Stimulated activated CD4-positive, alpha-beta T cell treated with anti-CD3 and anti-CD28 coated beads, Interleukin-2, amount 100 ng/mL, for 48 hours (primary cell): ENCODE measurements at places on chromosomes 12 and 14.

- no peak for DNase-seq
Observed at GRCh38 chr12:131072451-131073230, 118.9 kb downstream of the ADGRD1 start.

DNA sequence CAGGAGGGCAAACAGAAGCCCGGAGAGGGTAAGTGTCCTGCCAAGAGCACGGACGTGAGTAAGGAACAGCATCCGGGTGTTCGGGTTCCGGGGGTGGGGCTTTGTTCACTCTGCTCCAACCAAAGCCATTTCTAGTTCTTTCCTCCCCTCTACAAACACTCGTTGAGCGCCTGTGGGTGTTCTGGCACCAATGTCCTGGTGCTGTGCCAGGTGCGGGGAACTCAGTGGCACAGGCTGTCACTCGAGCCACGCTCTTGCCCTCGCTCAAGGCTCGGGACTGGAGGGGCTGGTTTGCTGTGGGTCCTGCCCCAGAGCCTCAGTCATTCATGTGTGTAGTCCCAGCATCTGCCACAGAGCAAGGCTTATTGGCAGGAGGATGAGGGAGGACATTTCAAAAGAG is 157.5 kb downstream of the CALM1 start:
- DNase-seq, result no peak

GRCh38 chr14:89540830-89541470 is 123.9 kb upstream of the FOXN3 start:
- no peak for DNase-seq

DNA sequence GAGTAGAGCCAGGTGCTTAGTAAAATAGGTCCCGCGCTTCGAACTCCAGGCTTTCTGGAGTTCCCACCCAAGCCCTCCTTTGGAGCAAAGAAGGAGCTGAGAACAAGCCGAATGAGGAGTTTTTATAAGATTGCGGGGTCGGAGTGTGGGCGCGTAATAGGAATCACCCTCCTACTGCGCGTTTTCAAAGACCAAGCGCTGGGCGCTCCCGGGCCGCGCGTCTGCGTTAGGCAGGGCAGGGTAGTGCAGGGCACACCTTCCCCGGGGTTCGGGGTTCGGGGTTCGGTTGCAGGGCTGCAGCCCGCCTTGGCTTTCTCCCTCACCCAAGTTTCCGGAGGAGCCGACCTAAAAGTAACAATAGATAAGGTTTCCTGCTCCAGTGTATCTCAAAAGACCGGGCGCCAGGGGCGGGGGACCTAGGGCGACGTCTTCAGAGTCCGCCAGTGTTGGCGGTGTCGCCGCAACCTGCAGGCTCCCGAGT is 3.6 kb downstream of the SSTR1 start:
- DNase-seq, result no peak

GRCh38 chr12:105613887-105614286 is 283.4 kb downstream of the C12orf75 start:
- DNase-seq, result no peak

- no peak for DNase-seq
Observed at GRCh38 chr12:124796303-124796960, 67.2 kb downstream of the SCARB1 start.

GRCh38 chr12:104516821-104517220 is 60.1 kb downstream of the CHST11 start:
- no peak for DNase-seq

GRCh38 chr12:64621257-64621942 is 11.1 kb downstream of the RASSF3 start:
- no peak for DNase-seq

DNA sequence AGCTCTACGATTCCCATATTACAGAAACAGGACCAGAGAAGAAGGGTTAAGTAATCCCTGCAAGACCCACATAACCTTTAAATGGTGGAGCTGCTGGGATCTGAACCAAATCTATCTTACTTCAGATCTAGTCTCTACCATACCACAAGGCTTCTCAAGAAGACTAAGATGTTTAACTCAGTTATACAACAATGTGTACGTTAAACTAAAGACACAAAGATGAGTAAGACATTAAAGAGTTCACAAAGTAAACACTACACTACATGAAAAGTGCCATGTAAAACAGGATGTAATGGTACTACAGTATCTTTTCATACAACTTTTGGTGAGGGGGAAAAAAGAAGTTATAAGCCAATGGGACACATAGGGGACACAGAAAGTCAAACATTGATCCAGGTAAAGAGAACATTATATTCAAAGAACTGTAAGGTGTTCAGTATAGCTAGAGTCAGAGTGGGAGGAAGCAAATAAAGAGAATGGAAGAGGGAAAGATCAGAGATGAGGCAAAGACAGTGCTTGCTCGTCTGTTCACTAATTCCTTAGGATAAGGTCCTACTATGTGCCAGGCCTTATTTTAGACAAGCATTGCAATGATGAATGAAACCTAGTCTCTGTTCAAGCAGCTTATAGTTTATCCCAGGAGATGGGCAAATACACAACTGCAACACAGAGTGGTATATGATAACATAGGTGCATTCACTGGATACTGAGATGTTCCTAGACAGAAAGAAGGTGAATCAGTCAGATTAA is 7.7 kb downstream of the TMED10 start:
- no peak for DNase-seq

- DNase-seq, result no peak
Observed at GRCh38 chr14:104927432-104927816, 2.7 kb downstream of the PLD4 start.

GRCh38 chr12:75177997-75178396 is 31.6 kb downstream of the KCNC2 start:
- no peak for DNase-seq

- no peak for DNase-seq
Observed at GRCh38 chr12:65944637-65945036, 120.4 kb downstream of the HMGA2 start.

GRCh38 chr14:24196071-24197055 is 1.1 kb upstream of the TM9SF1 start:
- DNase-seq, result no peak

GRCh38 chr12:18323159-18323558 is 61.8 kb downstream of the PIK3C2G start:
- no peak for DNase-seq

- DNase-seq, result no peak
Observed at GRCh38 chr14:73888971-73889370, 2.3 kb downstream of the ZNF410 start.

DNA sequence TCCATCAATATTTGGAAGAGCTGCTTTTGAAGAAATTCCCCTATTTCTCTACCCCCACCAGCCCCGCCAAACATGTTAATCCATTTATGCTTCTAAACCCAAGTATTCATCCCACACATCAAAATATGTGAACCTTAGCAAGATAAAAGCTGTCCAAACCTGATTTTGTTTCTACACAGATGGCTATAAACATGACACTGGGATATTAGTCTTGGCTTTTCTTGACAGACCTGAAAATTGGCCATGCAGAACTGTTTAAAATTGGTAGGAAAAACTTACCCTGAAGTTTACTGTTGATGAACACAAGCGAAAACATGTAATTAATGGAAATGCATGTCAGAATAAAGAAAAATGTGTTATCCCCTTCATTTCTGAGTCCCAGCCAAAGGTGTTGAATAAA is 370.0 kb downstream of the EGLN3 start:
- no peak for DNase-seq

DNA sequence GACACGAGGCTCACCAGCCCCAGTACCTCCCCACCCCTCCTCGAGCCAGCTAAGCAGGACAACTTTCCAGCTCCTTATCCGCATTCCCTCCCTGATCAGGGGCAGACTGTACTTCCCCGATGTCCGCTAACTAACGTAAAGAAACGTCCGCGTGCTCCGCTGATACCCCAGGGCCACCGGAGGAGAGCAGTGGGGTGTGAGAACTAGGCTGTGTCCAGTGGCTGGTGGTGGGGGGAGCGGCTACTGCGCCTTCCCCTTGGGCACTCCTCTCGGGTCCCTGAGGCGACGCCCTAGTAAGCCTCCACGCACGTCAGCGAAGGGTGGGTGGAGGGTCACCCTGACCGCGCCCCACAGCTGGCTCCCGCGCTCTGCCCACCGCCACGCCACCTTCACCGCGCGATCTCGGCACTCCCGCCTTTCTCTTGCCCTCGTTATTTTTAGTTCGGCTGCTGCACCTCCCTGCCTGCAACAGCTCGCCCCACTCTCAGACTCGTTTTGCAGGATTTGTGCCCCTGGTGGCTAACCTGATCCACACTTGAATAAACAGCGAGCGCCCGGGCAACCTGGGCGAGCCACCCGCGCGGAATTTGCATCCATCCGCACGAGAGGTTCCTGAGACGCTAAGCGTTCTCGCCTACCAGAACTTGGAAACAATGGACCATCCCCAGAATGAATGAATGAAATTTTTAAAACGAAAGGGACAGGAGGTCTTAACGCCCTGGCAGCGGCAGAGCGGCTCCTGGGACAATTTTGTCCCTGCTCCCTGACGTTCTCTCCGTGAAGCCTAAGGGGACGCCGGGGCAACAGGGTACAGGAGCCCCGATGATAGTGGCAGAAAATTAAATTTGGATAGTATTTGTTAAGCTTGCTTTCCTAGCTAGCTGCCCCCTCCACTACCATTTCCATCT is 6.9 kb upstream of the BMP4 start:
- no peak for DNase-seq

DNA sequence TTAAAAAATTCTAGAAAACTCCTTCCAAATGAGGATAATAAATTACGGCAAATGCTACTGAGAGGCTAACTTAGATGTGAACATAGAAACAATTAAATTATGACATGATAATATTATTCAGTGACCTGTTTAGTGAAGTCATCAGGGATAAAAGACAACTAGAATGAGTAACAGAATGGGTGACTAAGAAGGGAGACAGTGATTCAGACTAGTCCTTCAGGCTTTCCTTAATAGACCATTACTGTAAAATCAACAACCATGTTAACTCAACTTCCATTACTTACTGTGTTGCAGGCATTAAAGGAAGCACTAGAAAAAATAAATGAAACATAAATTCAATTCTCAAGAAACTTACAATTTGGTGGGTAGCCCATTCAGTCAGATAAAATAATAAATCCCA is 543.9 kb upstream of the LRFN5 start:
- DNase-seq, result no peak

DNA sequence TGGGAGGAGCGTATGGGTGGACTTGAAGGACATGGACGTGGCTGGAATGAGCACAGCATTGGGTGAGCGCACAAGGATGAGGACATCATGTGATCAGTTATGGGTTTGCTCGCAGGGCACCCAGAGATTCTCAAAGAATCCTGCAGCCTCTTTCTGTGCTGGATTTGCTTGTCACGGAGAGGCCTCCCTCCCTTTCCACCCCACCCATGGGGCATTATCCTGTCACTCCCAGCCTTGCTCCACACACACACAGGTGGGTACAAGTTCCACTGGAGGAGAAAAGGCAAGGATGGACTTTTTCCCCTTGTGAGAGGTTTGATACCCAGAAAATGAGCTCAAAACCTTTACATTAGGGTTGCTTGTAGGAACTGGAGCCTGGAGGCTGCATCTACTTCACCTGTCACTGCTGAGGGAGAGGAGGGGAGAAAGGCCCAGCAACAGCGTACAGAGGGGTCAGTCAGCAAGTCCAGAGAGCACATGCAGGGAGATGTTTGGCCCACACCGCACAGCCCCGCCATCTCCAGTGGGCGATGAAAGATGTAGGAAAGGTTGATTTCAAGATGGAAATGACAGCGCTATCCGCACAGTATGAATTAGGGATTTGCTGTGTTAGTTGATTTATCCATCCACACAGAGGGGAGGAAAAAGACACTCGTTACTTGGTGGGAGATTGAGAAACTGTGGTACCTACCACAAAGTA is 112.7 kb downstream of the GCH1 start:
- DNase-seq, result no peak

- no peak for DNase-seq
Observed at GRCh38 chr14:102824832-102825231, 47.6 kb downstream of the TRAF3 start.

GRCh38 chr12:57780284-57780897 is 2.2 kb upstream of the TSFM start:
- DNase-seq, result no peak

- DNase-seq, result no peak
Observed at GRCh38 chr14:65840118-65840751, 427.7 kb downstream of the FUT8 start.

DNA sequence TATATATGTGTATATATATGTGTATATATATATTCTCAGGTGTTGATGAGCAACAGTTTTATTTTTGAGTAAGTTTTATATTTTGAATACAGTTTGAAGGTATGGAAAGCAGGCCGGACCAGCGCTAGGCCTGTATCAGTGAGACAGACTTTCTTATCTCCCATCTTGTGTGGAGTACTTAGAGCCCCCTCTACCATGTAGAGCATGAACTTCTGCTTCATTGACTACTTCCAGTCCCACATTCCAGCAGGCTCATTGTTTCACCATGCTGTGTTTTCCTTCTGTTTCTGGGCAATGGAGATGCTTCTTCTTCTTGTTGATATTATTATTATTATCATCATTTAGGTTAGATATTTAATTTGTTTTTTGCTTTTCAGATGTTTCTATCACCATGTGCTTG is 76.4 kb downstream of the SLC16A7 start:
- no peak for DNase-seq

- no peak for DNase-seq
Observed at GRCh38 chr12:81337886-81338285, 260.0 kb downstream of the ACSS3 start.

DNA sequence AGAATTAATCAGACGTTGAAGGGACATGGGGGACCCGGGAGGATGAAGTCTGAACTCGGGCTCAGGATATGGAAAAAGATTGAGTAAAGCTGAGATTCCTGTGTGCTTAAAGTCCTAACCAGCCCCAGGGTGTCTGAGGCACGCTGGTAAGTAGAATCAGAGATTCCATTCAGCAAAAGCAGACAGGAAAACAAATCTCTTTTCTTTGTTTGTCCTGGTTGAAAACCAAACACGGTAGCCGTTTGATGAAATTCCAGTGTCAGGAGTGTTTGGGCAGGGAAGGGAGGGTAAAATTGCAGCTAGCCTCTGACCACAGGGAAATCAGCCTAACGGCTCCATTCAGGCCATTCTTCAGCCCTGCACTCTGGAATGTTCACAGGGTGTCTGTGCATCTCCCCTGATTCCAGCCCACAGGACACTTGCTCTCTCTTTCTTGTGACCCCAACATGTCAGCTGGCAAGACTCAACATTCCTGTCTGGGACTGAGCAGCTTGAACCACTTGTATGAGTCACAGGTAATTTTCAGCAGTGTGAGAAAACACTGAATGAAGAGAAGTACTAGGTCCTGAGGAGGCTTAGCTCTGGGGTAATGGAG is 31.0 kb downstream of the NINJ2 start:
- no peak for DNase-seq

- no peak for DNase-seq
Observed at GRCh38 chr12:8948701-8949341, 624 bp downstream of the M6PR start.

DNA sequence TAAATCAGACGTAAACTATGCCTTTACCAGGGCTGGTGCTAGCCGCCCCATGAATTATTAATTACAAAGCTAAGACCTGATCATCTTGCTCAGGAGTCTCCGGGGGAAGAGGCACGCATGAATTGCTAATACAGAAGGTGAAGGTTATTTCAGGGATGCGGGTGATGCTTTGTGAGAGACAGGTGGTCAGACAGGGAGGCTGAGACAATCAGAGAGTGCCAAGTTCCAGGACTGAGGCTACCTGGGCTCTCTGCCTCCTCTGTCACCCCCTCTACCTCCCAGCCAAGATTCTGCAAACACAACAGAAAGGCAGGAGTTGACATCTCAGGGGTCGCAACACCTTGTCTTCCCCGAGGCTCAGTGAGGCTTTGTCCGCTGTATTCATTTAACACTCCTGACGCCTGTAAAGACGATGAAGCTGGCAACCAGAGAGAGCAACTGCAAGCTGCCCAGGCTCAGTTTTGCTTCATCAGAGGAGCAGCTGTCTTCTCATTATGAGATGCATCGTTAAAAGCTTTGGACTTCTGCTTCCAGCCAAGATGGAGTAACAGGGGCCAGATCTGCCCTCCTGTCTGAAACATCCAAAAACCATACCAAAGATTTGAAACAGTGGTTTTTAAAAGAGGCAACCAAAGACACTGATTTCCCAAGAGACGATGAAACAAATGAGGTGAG is 46.6 kb downstream of the PRIMA1 start:
- DNase-seq, result no peak
